ENCODE measurements at places on chromosomes 16 and 17.
A peak's percentile ranks its signal among the peaks of the same experiment; 100 is the strongest.

- DNase-seq = no peak
Measured at GRCh38 chr17:79221597-79221996, 147.0 kb downstream of the ENGASE start.

GRCh38 chr17:44757918-44758413 is 822 bp upstream of the ADAM11 start:
- DNase-seq = no peak

GRCh38 chr17:17840751-17841591 is 4.2 kb upstream of the SREBF1 start:
- no peak for DNase-seq

GRCh38 chr17:67068999-67069398 is 24.6 kb downstream of the CACNG1 start:
- no peak for DNase-seq

DNA sequence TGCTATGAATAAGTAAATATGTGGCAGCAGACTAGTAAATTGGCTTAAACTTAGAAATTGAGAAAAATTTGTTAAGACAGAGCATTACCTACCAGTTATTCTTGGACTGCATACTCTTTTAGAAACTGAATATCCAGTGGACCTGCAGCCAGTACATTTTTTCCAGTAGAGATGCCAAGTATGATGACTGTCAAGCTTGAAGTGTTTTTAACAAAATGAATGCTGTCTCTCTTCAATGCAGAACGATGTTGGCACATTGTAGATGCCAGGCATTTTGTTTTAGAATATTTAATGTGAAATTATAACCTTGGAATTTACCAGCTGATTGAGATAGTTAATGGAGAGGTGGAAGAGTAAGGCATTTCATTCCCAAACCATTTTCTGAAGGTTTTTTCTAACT is 52.5 kb downstream of the NFAT5 start:
- no peak for DNase-seq

DNA sequence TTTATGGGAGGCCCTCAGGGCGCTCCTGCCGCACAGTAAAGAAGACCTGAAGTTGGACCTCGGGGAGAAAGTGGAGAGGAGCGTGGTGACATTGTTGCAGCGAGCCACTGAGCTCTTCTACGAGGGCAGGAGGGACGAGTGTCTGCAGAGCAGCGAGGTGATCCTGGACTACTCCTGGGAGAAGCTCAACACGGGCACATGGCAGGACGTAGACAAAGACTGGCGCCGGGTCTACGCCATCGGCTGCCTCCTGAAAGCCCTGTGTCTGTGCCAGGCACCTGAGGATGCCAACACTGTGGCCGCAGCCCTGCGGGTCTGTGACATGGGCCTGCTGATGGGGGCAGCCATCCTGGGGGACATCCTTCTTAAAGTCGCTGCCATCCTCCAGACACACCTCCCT is 6.8 kb downstream of the KDM8 start:
- DNase-seq = no peak

DNA sequence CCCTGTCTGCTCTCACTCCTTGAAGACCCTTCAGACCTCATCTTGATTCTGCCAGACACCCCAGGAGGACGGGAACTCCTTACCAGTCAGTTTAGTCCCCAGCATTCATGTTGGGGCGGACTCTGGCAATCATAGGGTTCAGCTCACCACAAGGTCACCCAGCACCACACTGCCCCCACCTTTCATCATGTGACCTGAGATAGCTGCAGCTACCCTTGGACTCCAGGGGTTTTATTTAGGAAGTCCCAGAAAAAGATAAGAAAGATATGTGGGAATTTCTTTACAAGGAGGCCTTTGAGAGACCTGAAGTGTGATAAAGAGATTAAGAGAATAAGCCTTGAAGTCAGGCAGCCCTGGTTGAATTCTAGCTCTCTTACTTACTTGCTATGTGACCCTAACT is 59.8 kb upstream of the NLK start:
- DNase-seq = no peak

DNA sequence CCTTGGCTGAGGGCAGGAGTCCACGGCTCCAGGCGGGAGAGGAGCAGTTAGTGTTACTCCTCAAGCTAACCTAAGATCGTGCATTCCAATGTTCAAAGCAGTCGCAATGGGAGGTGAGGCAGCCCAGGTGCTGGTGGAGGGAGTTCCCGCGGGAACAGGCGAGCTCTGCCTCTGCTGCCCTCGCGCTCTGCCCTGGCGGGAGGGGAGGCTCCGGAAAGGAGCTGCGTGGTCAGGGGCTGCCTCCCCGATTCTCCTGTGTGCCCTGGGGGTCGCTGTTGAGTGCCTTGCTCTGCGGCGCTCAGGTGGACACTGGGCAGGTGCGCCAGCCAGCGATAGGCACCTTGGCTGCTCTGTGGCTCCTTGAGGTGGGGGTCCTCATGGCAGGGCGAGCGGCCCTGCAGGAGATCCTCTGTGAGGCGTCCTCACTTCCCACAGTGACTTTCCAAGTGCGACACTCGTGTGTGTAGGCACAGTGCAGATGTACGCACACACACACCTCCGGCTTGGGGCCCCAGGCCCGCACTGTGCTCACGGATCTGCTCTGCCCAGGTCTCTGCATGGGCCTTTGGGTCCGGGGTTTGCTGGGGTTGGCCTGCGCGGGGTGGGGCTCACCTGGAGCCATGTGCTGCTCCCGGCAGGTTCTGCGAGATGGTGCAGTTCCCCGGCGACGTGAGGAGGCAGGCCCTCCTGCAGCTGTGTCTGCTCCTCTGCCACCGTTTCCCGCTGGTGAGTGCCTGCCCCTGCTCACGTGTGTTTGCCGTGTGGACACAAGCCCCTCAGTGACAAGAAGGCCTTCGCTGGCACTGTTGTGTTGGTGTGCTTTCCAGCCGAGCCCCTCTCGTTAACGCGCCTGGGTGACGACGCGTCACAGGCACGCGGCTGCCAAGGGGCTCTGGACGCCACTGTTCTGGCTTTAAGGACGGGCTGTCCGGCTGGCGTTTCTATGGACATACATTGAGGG is 97.9 kb upstream of the ZNF750 start:
- no peak for DNase-seq

DNA sequence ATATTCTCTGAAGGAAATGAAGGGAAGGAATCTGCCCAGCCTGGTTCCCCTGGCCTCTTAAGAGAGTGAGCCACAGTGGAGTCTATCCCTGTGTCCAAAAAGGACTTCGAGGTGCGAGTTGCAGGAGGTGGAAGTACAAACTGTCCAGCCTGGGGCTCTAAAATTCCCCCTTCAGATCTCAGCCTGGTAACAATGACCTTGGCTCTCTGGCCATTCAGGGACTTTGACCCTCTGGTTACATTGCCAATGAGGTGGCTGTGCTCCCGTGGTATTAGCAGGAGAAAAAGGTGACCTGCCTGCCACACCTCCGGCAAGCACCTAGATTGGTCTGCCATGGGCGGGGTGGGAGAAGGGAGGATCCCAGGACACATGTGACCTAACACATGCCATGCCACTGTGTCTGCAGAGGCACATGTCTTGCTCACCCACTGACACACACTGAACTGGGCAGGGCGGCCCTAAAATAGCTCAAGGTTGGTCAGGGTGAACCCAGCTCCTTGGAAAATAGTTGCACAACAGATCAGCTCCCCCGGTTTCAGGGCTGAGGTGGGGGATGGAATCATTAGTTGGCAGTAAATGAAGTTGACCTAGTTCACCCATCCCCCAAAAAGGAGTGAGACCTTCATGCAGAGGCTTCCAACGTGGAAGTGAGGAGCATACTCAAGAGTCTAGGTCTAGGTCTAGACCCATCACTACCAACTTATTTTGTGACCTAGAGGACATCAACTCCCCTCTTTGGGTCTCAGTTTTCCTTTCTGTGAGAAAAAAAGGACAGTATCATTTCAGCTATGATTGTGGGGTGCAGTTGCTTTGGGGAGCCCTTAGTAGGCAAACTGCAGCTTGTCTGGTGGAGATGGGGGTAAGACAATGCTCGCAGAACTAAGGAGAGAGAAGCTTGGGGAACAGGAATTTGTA is 2.2 kb downstream of the NR1D1 start:
- DNase-seq = no peak

- no peak for DNase-seq
Measured at GRCh38 chr16:71351558-71351901, 7.0 kb upstream of the CALB2 start.

- no peak for DNase-seq
Measured at GRCh38 chr17:63555500-63556156, 5.4 kb downstream of the DCAF7 start.

DNA sequence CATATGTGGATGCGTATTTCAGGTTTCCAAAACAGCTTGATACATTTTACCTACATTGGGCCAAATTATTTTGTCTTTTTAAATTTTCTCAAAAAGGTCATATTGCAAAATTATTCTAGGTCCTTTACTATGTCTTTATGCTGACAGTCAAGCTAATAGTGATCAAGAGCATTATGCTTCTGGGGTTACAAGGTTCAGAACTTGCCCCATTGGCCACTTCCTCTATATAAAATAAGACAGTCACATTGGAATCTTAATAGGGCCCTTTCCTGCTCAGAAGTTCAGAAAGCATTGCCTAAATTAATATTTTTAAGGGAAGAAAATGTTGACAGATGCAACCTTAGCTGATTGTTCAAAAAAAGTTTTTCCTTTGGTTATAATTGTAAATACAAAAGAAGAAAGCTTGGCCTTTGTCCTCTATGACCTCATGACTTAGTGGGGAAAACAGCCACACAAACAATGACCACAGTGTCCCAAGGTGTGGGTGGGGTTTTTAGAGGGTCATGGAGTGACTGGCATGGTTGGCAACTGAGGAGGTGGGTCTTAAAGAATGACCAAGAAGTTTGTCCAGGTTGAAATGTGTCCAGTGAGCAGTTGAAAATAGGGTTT is 11.8 kb upstream of the RAB11FIP4 start:
- DNase-seq = no peak

- DNase-seq = no peak
Measured at GRCh38 chr16:66553223-66553622, 847 bp downstream of the CKLF start.

DNA sequence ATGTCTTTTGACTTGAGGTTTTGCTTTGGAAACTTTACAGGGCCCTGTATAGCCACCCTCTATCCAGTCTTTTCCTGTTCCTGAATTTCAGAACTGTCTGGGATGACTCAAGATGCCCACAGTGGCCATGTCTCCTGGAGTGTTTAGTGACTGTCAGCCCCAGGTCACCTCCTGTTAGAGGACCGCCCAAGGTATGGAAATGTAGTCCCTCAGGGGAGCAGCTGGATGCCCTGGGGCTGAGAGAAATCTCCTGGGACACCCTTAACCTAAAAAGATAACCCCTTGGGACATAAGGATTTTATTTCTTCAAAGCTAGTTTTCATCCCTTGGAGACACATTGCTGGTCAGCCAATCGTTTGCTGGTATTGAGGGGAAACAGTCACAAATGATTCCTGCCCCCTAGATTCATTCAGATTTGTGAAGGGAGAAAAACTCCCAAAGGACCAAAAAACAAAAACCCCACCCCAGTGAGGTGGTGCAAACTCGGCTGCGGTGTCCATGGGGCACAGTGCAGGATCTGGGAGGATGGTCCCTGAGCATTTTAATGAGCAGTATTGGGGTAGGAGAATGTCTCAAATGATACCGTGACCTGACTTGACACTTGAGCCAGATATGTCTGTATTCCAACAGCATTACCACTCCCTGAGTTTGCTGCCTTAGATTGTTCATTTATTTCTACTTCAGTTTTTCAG is 1.7 kb downstream of the ZNF267 start:
- DNase-seq = peak; percentile 9

- DNase-seq = no peak
Measured at GRCh38 chr17:54785643-54786268, 114.9 kb upstream of the TOM1L1 start.

- DNase-seq = no peak
Measured at GRCh38 chr17:2174468-2175293, 119.8 kb downstream of the HIC1 start.

DNA sequence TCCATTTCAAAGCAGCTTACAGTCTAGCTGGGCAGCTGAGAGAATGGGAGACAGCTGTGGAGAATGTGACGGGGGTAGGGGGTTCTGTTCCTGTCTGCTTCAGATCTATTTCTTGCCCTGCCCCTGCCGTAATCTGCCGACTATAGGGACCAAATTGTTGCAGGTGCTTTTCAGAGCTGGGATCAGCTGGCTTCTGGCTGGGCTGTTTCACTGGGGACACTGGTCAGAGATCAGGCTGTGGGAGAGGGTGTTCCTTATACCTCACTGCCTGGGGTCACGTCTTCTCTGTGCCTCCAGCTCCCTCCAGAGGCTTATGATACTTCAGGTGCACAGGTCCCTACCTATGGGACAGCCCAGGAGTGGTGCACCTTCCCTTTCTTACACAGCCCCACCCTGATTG is 514.9 kb upstream of the GOT2 start:
- DNase-seq = no peak

GRCh38 chr17:74923538-74924249 is 379 bp upstream of the OTOP2 start:
- DNase-seq = peak; percentile 96

DNA sequence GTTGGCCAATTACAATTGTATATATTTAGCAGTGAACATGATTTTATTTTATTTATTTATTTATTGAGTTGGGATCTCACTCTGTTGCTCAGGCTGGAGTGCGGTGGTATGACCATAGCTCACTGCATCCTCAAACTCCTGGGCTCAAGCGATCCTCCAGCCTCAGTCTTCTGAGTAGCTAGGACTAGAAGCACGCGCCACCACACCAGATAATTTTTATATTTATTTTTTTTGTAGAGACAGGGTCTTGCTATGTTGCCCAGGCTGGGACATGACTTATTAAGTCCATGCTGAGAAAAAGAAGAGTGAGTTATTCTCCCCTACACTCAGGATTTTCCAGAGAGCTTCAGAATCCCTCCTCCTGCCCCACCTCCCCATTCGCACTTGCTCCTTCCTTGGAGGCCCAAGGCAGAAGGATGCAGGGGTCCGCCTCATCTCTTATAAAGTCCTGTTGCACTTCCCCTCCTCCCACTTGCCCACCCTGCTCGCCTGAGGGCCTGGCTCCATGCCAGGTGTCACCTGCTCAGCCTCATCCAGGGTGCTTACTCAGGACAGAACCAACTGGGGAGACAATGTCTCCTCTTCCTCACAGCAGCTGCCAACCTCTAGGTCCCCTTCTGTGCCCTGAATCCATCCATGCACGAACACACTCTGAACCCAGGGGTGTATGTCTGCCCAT is 16.1 kb upstream of the SP2 start:
- no peak for DNase-seq

- no peak for DNase-seq
Measured at GRCh38 chr16:27408602-27409031, 6.6 kb downstream of the IL21R start.
